Esophagus squamous epithelium (tissue), 5 donors: ENCODE measurements at places on chromosomes 6 and 20.
A peak's percentile ranks its signal among the peaks of the same experiment; 100 is the strongest.

DNA sequence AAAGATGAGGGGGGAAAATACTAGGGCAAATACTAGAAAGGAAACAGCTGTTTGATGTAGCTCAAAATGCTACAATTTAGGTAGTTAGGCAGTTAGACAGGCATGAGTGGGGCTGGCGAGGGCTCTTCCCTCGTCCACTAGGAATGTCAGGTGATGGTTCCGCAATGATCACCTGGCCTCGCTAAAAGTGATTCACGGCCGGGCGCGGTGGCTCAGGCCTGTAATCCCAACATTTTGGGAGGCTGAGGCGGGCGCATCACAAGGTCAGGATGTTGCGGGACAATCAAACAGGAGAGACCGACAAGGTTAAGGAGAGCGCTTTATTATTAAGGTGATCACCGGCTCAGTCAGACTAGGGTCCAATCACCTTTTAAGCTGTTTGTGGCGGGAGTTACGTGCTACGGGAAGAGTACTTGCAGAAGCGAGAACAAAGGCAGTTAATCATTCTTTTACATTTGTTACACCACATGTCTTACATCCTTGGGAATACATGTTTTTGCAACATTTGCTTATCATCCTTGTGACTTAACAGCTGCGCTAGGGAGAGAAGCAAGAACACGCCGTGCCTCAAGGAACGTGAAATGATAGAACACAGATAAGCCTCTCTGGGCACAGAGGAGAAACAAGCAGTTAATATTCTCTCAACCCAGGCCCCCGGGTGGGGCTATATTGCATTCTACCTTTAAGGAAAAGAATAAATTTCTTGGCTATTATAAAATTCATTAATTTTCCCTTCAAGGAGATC lies 1025.4 kb downstream of the EYS start:
- DNase-seq, result no peak

GRCh38 chr20:6180531-6180930 lies 57.7 kb upstream of the FERMT1 start:
- no peak for DNase-seq

GRCh38 chr6:82436740-82437139 lies 73.1 kb downstream of the TPBG start:
- no peak for DNase-seq

DNA sequence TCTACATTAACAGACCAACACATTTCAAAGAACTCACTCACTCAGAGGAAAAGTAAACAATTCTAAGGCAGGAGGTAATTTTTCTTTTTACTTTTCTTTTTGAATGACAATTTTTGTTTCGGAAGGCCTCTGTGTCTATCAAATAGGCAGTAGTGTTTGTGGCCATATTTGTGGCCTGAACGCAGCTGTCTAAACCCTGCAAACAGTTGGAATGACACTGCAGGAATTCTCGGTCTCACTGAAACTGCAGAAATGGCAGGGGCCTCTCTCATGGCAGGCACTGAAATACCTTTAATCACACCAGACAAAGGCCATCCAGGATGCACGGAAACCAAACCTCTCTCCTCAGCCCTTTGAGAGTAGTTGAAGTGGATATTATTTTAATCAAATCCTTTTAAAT lies 30.4 kb downstream of the FYN start:
- no peak for DNase-seq

- DNase-seq, result no peak
These were observed 89.9 kb upstream of the ASF1A start for GRCh38 chr6:118804091-118804490.

DNA sequence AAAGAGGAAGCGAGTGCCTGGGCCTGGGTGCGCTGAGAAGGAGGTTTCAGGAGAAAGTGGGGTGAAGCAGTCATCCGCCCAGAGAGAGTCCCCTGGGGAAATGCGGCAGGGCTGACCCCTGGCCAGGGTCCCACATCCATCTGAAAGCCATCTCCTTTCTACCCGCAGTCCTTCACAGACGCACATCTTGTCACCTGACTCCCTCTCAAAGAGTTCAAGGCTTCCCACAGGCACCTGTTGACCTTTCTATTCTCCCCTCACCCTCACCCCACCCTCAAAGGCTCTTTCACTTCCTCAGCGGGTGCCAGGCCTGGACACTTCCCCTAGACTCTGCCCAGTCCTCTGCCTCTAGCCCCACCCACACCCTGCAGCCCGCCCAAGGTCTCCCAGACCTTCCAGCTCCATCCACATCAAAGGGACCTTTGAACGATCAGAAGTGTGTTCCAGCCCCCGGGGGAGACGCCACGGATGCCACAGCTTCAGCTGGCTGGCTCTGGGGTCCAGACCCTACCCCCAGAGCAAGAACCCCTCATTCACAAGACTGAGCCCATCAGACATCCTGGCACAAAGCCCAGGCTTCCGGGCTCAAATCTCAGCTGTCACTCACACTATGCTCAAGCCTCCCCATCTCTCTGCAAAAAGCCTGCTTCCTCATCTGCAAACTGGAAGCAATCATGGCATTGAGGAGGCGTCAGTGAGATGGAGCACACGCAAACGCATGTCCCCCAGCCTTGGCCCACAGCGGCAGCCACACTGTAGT lies 2.1 kb downstream of the CTSZ start:
- DNase-seq, result peak; percentile 38
